ENCODE measurements at places on chromosomes 11 and 22. TPM values are rescaled to one million over a fixed set of nuclear protein-coding genes. Genes with fewer than 3 reads are reported as not detected.
A peak's percentile ranks its signal among the peaks of the same experiment; 100 is the strongest.

The FGF19 gene
- total RNA-seq: 0.35 TPM

GRCh38 chr11:9711454-9712307 lies 47.8 kb downstream of the SWAP70 start:
- no peak for DNase-seq

- DNase-seq: peak; percentile 25
These were observed 12.3 kb downstream of the PIK3IP1 start for GRCh38 chr22:31279821-31280505.

GRCh38 chr11:3795131-3796001 lies 2.0 kb downstream of the NUP98 start:
- DNase-seq: no peak

GRCh38 chr11:108635106-108635505 lies 29.8 kb upstream of the DDX10 start:
- DNase-seq: peak; percentile 89

- DNase-seq: no peak
These were observed 230.0 kb upstream of the MTNR1B start for GRCh38 chr11:92739491-92739890.

The CERK gene
- 17.5 TPM for total RNA-seq

GRCh38 chr22:19959043-19959586 lies 17.5 kb upstream of the TXNRD2 start:
- no peak for DNase-seq

DNA sequence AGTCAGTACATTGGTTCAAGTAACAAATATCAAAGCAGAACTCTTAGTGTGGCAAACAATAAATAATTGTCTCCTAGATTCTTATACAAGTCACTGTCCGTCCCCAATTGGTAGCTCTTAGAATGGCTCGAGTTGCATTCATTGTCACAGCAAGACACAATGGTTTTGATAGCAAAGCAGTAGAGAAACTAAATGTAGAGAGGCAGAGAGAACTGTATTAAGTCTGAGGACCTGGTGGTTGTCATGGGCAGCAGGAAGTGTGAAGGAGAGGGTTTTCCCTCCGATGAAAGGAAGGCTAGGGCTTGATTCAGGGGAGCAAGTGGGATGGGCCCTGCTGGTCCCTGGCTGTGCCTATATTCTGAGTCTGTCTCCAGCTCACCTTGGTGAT lies 36.6 kb downstream of the RCOR2 start:
- DNase-seq: no peak

GRCh38 chr11:21447871-21448270 lies 745.0 kb upstream of the ANO5 start:
- DNase-seq: no peak

- DNase-seq: no peak
These were observed 37.3 kb upstream of the CXCR5 start for GRCh38 chr11:118846181-118846935.

The GCAT gene
- 17.3 TPM for total RNA-seq

The TPBGL gene
- not detected for total RNA-seq

The UPK3A gene
- not detected for total RNA-seq

DNA sequence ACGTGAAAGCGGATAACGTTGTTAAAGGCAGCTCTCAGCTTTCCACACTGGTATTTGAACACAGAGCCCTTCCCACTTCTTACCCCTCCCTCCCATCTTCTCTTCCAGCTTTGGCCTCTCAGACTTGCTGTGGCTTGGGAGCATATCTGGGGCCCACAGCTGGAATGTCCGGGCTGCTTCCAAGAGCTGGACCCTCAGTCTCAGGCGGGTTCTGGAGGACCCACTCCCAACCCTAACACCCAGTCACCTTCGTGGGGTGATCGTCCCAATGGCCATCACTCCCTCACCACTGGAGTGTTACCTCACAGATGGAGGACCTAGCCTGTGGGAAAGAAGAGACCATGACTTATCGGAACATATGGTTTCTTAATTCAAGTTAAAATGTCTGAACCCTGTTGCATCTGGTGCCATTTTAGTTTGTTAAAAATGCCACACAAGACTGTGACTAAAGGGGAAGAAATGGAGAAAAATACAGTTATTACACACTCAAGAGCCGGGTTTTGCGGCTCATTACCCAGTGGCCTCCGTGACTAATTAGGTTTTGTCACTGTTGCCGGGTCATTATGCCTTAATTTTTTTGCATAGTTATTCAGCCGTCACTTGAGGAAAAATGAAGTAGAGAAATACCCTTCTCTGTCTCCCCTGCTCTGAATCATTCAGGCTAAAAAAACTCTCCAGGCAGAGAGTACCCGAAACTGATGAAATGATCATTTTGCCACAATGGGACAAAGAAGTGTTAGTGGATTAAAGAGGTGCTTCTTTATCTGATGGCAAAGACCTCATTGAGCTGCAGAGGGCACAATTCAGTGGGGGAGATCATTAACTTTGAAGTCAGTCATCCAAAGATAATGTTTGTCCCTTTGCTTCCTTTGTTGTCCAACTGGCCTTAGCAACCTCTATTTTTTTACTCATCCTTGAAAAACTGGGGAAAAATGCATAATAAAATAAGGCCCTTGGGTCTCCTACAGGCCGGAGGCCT lies 87.2 kb upstream of the HTATIP2 start:
- DNase-seq: no peak

The ANO3 gene
- total RNA-seq: not detected

Data from mammary epithelial cell (primary cell).